Neural progenitor cell (in vitro differentiated cells): ENCODE measurements at places on chromosomes 6 and 20.
A peak's percentile ranks its signal among the peaks of the same experiment; 100 is the strongest.

DNA sequence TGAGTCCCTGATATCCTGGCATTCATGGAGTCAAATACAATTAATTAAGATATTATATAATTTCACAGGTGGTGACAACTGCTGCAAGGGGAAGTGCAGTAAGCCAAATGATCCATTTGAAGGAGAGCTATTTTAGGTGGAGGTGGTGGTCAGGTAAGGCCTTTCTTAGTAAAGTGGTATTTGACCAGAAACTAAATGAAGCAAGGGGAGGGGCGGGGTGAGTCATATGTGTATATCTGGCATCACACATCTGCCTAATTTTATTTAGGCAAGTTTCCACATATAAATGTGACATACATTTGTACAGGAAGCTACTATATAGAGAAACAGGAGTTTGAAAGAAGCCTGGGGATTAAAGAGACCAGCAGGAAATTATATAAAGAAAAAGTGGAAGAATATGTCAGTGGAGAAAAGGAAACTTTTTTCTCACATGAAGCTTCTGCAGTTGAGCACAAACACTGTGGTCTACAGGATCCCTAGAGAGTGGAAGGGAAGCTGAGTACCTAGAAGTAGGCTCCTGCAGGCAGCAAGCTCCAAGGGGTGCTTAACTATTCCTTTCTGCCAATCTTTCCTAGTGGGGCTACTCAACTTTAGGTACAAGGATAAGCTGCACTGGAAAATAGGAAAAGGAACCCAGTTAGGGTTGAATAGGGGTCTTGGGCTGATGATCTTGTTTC is 99.6 kb downstream of the OGFRL1 start:
- DNase-seq = no peak

- DNase-seq = no peak
Observed at GRCh38 chr20:32805721-32806120, 14.0 kb upstream of the MAPRE1 start.

- no peak for DNase-seq
Observed at GRCh38 chr6:11714116-11714797, 64.3 kb downstream of the ADTRP start.

GRCh38 chr6:142235791-142236190 is 66.0 kb upstream of the ADGRG6 start:
- DNase-seq = no peak

DNA sequence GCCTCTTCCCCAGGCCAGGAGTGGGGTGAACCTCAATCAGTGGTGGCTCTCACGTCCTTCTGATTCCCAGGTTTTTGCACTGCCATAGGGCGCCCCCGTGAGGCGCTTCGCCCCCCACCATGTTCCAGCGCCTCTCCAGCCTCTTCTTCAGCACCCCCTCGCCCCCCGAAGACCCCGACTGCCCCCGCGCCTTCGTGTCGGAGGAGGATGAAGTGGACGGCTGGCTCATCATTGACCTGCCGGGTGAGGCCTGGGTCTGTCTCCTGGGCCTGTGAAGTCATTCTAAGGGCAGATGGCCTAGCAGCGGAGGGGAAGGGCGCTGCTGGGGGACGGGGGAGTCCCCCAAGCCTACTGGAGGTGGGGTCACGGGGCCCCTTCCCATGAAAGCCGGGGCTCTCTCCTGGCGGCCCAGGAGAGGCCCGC is 4.5 kb downstream of the TP53INP2 start:
- DNase-seq = peak; percentile 72

- DNase-seq = no peak
Observed at GRCh38 chr6:129641344-129641743, 68.6 kb downstream of the ARHGAP18 start.

DNA sequence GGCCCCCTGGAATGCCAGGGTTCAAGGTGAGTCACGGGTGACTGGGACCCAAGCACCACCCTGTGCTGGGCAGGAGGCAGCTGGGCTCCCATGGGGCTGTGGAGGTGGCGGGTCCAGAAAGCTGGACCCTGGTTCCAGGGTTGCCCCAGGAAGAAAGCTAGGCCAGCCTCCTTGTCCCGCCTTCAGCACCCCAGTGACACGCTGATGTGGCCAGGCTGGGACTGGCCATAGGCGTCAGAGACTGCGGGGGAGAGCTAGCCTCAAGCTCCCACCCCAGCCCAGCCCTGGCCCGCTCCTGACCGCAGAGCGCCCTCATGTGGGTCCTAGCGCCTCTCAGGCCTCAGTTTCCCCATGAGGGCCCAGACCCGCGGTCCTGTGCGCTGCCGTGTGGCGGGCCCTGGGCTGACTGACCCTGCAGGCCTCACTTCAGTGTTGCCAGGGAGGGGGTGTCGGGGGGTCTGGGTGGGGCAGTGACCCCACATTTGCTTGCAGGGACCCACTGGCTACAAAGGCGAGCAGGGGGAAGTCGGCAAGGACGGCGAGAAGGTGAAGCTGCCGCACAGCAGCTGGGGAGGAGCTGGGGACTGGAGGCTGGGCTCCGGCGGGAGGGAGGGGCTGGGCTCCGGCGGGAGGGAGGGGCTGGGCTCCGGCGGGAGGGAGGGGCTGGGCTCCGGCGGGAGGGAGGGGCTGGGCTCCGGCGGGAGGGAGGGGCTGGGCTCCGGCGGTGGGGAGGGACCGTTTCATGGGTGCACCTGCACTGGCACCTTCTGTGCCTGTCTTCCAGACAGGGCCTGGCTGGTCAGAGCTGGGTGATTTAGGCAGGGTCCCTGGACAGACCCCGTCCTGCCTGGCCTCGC is 7.9 kb downstream of the COL9A3 start:
- peak; percentile 85 for DNase-seq

GRCh38 chr6:159044899-159045727 is at the start of gene TAGAP:
TSS of gene TAGAP (minus strand) at chr6:159044991. CDS start at chr6:159044146, 845 bp downstream.
- no peak for DNase-seq

DNA sequence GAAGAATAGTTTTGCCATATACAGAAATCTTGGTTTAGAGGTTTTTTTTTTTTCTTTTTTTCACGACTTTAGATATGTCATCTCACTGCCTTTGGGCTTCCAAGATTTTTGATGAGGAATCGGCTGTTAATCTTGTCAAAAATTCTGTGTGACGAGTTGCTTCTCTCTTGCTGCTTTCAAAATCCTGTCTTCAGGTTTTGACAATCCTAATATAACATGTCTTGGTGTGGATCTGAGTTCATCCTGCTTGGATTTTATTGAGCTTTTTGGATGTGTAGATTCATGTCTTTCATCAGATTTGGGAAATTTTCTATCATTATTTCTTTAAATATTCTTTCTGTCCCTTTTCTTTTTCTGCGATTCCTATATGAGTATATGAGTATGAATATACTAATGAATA is 61.1 kb downstream of the PLCG1 start:
- no peak for DNase-seq

GRCh38 chr20:60803335-60804055 is 448.6 kb upstream of the CDH4 start:
- no peak for DNase-seq

DNA sequence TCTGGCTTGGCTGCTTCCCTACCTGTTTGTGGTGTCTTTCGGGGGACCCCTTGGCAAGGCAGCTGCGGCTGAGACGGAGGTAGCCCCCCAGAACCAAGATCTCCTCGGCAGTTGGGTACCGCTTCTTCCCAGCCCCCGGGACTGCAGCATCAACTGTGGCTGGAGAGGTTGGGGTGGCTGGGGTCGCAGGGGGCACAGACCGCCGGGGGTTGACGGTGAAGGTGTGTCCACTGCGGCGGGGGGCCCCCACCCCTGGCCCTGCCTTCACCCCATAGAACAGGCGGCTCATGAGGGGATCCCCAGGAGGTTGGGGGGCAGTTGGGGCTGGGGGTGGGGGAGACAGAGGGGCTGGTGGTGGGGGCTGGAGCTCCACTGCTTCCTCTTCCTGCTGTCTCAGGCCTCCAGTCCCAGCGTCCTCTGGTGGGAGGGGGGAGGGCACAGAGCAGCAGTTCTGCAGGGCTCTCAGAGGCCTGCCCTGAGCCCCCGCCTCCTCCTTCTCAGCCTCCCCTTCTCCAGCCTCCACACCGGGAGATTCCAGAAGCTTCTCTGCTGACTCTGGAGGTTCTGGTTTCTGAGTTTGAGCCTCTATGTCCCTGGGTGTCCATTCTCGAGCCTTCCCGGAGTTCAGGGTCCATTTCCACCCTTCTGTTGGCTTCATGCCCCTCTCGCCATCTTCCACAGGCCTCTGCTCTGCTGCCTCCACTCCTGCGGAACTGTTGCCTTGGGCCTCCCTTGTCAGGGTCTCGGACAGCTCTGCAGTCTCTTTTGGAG is 1.9 kb downstream of the PPP1R18 start:
- no peak for DNase-seq

- no peak for DNase-seq
Observed at GRCh38 chr6:72287801-72288200, 334.1 kb upstream of the KCNQ5 start.

DNA sequence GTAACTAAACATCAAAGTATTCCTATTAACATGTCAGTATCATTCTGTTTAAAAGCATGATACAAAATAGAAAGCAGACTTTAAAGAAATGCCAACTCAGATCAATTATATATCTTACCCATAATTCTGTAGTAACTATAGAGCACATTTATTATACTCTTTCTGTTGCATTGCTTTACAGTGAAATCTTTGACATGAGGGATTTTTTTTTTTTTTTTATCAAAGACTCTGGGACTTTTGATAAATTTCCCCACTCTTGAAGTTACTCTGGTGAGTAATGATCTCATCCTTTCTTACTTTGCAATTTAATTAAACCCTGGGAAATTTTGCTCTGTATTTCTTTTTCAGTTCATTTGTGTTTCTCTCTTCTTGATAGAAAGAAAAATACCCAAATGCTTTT is 17.4 kb downstream of the ADGRF4 start:
- DNase-seq = no peak

DNA sequence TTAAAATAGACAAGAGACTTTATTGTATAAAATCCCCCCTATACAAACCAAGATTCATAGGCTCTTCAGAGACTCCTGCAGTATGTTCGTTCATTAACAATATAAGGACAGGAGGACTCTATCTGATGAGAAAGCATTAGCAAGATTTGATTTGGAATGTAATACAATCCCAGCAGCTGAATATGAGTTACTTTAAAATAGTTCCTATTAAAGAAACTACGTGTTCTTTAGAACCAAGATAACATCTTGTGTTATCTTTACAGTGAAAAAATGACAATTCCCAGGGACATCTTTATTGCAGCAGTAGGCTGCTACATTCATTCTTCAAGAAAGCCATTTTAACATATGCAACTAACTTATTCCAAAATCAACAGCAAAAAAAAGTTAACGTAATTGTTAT is 1360.1 kb upstream of the GJE1 start:
- no peak for DNase-seq

DNA sequence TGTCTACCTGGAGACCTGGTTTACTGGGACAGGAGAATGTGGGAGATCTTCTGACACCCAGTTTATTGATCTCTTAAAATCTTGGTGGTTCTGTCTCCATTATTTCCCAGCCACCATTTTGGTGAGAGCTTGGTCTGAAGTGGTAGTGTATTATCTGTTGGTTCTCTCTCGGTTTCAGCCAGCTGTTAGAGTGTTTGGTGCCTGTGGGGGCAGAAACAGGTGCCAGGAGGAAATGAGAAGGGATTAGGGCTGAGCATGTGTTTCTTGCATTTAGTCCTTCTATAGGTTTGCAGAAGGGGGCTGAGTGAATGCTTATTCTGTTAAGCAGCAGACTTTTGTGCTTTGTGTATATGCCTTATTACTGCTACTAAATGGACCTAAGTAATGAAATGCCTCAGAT is 9.6 kb downstream of the JARID2 start:
- peak; percentile 38 for DNase-seq

DNA sequence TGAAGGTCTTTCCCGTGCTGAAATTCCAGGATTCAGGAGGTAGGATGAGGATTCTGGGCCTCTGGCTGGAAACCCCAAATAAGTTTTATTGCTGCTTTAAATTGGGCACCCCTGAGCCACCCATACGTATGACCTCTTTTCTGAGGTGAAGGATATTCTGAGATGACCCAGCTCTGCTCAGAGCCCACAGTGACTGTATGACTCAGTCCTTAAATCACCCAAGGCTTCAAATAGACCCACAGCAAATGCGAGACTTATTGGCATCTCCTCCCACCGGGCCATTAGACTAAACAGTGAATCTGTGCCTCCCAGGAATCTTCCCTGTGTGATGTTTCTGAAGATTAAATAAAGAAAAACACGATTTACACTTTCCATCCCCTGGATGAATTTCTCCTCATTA is 9.5 kb downstream of the SIRPG start:
- DNase-seq = no peak

DNA sequence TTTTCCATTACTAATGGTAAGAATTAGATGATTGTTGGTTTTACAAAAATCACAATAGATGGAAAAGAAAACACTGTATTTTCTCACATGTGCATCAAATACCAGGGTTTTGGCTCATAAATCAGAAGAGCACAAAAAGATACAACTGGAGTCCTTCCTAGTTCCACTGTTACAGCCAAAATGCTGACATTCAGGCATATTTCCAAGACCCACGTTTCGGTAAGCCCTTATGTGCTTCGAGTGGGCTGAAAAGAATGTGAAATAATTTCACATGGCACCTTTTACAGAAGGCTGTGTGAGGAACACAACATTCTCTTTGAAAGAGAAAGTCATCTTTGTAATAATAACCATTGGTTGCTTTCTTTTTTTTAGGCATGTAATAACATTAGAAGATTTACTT is 326.7 kb upstream of the FLRT3 start:
- DNase-seq = no peak

- no peak for DNase-seq
Observed at GRCh38 chr20:38144974-38145728, 19.9 kb downstream of the TGM2 start.

DNA sequence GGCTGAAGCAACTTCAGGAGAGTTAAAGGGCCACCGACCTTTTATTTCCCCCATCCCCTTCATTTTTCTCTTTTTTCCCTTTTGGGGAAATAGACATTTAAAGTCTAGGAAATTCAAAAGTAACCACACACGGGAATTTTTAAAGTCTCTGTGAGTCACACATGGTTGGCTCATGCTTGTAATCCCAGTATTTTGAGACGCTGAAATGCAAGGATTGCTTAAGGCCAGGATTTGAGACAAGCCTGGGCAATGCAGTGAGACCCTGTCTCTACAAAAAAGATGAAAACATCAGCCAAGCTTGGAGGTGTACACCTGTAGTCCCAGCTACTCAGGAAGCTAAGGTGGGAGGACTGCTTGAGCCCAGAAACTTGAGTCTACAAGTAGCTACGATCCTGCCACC is 34.2 kb downstream of the KATNA1 start:
- no peak for DNase-seq

DNA sequence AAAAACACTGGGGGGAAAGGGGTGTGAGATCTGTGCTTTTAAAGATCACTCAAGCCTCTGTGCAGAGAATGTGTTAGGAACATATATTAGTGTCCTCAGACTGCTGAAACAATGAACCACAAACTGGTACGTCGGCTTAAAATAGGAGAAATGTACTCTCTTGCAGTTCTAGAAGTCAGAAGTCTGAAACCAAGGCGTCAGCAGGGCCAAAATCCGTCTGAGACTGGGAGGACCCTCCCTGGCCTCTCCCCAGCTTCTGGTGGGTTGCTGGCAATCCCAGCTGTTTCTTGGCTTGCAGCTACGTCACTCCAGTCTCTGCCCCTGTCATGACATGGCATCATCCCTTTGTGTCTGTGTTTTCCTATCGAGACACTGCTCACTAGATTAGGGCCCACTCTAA is 3.9 kb downstream of the CDH26 start:
- no peak for DNase-seq

- no peak for DNase-seq
Observed at GRCh38 chr6:20458027-20458894, 56.6 kb downstream of the E2F3 start.
